ENCODE measurements at places on chromosomes 3 and 15.

DNA sequence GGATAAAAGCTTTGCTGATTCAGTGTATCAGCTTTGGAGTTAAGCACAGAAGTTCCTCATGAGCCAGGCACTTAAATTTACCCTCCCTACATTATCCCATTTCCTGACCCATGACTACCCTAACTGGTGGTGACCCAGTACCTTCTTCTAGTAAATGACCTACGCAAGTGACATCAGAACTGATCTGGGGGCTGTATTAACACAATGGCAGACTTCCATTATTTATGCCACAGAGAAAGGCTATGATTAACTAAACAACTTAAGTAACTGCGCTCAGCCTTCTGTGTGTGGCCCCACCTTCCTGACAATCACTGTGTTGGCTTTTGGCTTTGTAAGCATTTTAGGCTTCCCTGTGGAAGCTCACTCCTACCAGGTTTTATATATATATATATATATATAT, 1.9 kb downstream of the MB21D2 start:
- DNase-seq = peak; percentile 2

DNA sequence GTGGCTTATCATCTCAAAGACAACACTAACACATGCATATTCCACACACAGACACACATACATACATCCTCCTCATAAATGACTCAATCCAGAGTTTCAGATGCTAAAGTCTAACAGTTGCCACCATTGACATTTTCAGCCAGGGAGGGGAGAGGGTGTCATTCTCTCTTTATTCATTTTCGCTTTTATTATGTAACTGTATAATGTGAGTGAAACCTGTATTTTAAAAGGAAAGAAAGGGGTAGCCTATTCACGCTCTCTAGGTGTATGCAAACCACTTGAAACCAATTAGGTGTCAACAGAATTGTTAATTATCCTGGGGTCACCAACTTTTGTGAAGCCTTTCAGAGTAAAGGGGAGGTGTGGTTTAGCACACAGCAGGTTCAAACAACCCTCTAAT, 1282.9 kb downstream of the ROBO2 start:
- peak; percentile 86 for DNase-seq

- no peak for DNase-seq
Measured at GRCh38 chr15:31439328-31439727, 112.7 kb downstream of the KLF13 start.

GRCh38 chr3:73452729-73453128, 172.0 kb downstream of the PDZRN3 start:
- DNase-seq = no peak

DNA sequence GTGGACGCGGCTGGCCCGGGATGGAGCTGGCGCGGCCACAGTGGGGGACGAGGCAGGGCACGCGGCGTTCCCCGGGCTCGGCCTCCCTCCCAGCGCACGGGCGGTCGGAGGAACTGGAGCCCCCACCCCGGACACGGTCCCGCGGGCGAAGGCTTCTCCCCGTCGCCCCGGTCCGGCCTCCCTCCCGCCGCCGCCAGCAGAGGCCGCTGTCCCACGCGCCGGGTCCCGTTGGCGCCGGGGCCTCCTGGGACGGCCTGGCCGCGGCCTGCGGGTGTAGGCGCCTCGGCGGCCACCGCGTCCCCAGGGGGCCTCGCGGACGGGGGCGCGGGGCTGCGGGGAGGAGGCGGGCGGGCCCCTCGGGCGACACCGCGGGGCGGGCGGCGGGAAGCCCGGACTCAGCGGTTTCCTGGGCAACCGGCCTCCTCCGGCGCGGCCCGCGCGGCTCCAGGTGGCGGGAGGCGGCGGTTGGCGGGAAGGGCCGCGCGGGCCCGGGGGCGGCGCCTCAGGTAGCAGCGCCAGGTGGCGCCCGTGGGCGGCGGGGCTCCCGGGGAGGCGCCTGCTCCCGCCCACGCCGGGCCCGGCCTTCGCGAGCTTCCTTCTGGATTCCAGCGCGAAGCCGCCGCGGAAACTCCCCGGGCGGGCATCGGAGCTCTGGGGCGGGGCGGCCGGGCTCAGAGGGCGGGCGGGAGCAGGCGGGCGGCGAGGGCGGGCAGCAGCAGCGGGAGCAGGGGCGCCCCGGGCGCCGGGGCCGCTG, 26.7 kb downstream of the MELTF start:
- DNase-seq = no peak

DNA sequence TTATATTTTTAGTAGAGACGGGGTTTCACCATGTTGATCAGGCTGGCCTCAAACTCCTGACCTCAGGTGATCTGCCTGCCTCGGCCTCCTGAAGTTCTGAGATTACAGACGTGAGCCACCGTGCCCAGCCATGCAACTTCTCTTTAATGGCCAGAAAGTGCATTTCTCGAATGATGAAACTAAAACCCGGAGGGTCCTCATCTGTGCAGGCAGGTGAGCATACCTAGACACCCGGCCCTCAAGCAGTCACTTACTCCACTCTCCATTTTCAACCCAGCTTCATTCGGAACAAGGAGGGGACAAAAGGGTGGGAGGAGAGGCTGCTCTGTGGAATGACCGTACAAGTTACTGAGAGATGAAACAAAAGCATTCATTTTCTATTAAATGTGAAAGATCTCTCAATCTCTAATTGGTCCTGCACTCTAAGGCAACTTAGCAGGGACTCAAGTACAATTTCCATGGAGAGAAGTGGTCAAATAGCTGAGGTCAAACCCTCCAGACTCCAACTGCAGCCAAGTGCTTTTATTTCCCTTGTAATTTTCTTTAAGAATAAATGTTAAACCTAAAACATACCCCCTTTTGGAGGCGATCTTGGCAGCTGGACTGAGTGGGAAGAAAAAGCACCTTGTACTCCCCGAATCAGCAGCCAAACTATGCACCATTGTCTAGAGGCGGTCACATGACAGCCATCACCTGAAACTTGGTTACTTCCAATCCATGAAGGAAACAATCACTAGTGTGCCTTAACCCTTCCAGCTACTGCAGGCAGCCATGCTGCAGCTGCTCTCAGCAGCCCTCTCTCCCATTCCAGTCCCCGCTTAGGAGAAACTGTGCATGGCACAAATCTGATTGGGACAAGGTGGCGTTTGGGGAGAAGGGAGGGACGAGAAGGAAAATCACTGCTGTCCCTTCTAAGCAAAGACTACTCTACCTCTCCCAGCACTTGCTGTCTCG, 62.2 kb downstream of the VGLL4 start:
- DNase-seq = no peak

- DNase-seq = no peak
Measured at GRCh38 chr3:62238003-62238402, 135.3 kb downstream of the FEZF2 start.

DNA sequence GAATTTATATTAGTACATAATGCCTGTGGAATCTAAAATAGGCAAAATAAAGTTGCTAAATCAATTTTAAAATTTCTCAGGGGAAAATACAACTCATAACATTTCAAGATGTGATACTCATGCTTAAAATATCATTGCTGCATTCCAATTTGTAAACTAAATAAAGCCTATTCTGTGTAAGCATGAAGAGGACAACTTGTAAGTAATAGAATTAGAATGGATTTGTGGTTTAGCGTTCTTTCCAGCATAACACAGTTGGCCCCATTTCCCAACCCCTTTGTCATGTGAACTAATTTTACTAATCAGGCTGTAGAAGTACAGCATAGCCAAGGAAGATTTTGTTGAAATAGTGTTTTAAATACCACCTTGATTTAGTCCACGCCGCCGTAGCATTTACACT, 437.2 kb downstream of the SI start:
- DNase-seq = no peak

- no peak for DNase-seq
Measured at GRCh38 chr3:7015683-7016440, 154.9 kb downstream of the GRM7 start.

DNA sequence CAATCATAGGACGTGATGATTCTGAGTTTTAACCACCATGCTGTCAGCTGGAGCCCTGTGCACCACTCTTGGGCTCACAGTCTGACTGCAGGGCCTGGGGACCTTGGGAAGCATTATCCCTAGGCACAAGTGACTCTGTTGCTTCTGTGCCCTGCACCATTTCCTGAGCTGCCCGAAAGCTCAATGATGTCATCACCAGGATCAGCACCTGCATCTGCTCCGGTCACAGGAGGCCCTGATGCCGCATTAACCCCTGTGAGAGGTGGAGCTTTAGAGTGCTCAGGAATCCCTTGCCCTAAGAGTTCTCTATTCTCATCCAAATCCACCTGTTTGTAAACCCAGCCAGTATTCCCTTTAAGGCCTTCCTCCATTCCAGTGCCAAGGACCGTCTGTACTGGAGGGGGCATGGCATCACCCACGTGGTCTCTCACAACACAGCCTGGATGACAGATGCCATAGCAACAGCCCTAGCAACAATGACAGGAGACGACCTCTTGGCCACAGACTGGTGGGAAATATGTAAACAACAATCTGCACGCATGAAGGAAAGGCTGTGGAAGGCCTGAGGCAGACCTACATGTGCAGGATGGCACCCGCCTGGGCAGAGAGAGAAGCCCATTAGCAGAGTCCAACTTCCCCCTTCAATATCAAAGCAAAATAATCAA, 37.9 kb downstream of the NTRK3 start:
- peak; percentile 4 for DNase-seq

GRCh38 chr15:88344786-88345185, 88.2 kb upstream of the NTRK3 start:
- no peak for DNase-seq

- no peak for DNase-seq
Measured at GRCh38 chr15:67146234-67146633, 80.8 kb downstream of the SMAD3 start.

DNA sequence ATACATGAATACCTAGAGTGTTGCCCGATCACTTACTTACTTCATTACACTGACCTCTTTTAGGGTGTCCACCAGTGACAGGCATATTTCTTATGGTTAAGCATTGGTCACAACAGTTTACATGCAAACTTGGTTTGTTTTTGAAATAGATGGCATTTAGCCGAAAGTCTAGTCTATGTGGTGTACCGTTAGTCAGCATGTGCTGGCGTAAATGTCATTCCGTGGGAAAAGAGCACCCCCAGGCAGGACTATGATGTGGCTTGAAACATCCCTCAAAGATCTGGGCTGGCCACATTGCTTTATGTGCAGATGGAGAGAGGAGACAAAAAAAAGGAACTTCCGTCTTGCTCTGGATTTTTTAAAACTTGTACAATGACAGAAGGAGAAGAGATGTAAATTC, 357.0 kb upstream of the ICE2 start:
- DNase-seq = no peak

GRCh38 chr3:5305684-5305989, 118.1 kb downstream of the EDEM1 start:
- DNase-seq = no peak

GRCh38 chr3:140251678-140252077, 316.7 kb downstream of the CLSTN2 start:
- DNase-seq = no peak

- no peak for DNase-seq
Measured at GRCh38 chr3:52670621-52671521, 14.8 kb downstream of the PBRM1 start.

- no peak for DNase-seq
Measured at GRCh38 chr3:184081116-184081830, 15.6 kb upstream of the HTR3E start.

DNA sequence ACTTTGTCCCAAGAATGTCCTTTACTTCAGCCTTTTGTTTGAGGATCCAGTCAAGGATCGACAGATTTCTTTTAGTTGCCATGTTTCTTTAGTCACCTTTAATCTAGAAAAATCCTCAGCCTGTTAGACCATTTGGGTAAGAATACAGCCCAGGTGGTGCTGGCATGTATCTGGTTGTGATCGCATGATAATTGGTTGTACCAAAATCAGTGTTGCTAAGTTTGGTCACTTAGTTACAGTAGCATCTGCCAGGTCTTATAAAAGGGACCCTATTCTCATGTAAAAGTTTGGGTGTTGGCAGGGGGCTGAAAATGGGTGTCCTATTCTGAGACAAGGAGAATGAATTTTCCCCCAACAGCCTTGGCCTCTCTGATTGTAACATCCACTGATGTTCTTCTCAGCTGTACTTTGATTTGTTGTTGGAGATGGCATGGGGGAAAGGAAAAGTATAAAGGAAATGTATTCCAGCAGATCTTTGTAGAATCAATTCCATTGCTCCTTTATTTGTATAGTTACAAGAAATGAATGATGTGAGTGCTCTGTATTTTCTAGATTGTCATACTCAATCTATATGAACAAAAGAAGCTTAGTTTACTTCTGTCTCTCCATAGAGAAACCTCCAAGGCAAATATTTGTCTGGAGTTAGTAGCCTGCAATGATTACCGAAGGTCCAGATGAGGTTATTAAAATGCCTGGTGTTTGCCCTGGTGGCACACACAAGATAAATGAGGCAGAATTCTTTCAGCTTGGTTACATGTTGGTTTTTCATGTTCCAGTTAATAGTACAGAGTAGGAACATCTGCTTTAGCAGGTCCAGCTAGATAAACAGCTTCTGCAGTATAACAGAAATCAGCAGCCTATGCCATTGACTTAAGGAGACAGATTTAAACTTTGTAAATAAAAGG, 65.7 kb downstream of the CMTM8 start:
- peak; percentile 69 for DNase-seq

DNA sequence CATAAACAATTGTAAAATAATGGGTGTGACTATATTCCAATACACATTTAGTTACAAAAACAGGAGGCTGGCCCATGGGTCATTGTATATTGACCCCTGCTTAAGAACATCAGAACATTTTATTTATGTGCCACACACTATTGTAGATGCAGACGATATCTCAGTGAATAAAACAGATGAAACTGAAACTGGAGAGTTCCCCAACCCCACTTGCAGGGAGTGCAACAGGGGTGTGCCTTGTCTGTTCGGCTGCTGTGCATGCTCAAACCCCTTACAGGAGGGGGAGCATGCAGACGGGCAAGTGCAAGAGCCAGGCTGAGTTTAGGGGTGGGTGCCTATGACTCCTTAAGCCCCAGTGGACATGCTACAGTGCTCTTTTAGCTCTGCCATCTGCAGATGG, 509.6 kb downstream of the IGSF11 start:
- DNase-seq = no peak

GRCh38 chr3:104180906-104181305, 1185.8 kb upstream of the ALCAM start:
- DNase-seq = no peak

GRCh38 chr3:146142757-146143156, 18.2 kb downstream of the PLOD2 start:
- DNase-seq = no peak

DNA sequence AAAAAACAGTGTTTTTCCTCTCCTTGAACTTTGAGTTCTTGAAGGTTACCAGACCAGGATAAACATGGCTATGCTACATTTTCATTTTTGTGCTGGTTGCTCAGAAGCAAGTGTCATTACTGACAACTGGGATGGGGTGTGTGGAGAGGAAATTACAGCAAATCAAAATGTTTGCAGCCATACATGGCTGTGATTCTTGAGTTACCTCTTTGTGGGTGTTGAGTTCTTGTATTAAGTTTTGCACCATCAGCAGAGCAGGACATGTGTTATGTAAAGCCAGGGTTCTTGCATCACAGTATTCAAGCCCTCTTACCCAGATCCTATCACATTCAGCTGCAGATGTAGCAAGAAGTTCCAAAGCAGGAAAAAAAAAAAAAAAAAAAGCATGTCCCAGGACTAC, 53.9 kb upstream of the ATOSA start:
- DNase-seq = no peak

- no peak for DNase-seq
Measured at GRCh38 chr3:177816667-177817208, 619.5 kb upstream of the TBL1XR1 start.

GRCh38 chr3:160685144-160685766, 8.3 kb downstream of the ARL14 start:
- DNase-seq = no peak
